NCI-H524 treated with DMSO at 0.1 percent for 48 hours (cell line): ENCODE measurements at places on chromosomes 5 and 9.

DNA sequence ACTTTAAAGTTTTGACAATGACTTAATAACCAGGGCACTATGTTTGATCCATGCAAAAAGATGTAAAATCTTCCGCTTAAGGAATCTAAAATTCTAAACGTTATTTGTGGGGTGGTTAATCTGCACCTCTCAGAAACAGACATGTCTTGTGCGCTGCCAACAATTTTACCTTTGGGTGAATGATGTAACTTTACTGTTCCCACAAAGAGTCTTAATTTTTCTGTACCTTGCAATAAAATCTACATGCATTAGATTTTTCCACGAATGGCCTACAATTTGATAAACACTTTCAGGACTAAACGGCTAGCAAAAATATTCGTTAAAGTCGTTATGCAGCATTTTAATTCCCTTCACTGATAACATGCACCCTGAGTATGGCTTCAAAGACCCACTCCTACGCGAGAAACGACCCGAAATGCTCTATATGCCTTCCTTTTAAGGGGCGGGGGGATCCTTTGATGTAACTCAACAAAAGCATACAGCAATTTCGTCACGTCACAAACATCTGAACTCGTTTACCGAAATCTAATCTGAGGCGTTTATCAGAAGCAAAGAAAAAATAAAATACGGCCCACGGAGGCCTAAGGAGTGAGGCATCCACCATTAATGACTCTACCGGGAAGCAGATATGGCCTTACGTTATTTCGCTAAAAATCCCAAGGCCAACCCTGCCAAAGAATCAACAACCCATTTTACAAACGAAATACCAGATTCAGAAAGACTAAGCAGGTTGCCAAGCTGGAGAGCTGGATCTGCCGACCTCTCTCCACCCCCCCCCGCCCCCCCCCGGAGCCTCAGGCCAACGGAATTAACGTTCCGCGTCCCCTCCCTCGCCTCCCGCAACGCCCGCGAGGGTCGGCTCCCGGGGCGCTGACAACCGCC, 621 bp downstream of the AK6 start:
- DNase-seq, result no peak

- DNase-seq, result no peak
Measured at GRCh38 chr5:178529080-178529479, 61.1 kb downstream of the COL23A1 start.

- no peak for DNase-seq
Measured at GRCh38 chr9:71801826-71802225, 33.5 kb upstream of the CEMIP2 start.

DNA sequence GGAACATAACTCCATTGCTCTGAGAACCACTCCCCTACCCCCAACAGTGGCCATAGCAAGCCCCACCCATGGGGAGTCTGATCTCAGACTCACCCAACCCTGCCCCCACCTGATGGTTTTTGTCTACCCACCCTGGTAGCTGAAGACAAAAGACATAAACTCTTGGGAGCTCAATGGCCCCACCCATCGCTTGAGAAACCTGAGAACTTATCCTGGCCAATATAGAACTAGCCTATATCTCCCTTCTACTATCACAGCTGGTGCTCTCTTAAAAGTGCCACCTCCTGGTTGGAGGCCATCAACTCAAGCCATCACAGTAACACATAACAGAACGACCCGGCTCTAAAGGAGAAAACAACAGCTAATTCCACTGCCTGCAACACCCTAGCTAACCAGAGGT, 47.9 kb upstream of the SNAPC3 start:
- no peak for DNase-seq

DNA sequence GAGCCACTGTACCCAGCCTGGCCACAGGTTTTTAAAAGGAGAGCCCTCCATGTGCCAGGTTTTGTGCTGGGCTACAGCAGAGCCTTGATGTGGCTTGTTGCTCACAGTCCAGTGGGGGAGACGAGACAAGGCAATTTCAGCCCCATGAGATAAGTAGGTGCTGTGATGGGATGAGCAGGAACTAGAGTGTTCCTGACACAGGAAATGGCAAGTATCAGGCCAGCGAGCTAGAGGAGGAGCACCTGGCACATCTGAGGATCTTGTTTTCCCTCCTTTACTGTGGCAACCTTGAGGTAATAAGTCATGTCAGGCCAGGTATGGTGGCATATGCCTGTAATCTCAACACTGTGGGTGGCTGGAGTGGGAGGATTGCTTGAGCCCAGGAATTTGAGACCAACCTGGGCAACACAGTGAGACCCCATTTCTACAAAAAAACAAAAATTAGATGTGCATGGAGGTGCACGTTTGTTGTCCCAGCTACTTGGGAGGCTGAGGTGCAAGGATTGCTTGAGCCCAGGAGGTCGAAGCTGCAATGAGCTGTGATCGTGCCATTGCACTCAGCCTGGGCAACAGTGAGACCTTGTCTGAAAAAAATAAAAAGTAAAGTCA, 3.8 kb upstream of the ZDHHC12 start:
- DNase-seq, result no peak

GRCh38 chr9:7848498-7848897, 48.9 kb upstream of the DMAC1 start:
- DNase-seq, result no peak

DNA sequence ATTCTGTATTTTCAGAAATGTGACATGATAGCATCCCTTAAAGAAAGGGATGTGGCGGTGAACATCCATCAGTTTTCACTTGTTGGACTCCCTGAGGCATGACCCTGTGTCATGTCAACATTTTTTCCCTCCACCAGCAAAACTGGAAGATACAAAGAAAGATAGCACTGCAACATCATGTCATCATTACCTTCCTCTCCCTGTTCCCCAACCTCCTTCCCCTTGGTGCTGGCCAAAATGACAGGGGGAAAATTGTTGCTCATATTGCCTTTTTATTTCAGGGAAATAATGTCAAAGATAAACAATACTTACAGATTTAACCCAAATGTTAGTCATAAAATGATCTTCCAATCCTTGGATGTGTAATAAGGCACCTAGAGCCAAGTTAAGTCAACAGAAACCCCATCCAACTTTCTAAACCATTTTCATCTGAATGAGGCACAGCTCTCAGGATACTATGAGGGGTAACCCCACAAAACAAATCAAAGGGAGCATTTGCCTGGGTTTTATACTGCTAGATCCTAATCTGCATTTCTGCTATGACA, 644.3 kb downstream of the ACTL7B start:
- no peak for DNase-seq

GRCh38 chr9:27272103-27272502, 24.8 kb downstream of the EQTN start:
- no peak for DNase-seq

DNA sequence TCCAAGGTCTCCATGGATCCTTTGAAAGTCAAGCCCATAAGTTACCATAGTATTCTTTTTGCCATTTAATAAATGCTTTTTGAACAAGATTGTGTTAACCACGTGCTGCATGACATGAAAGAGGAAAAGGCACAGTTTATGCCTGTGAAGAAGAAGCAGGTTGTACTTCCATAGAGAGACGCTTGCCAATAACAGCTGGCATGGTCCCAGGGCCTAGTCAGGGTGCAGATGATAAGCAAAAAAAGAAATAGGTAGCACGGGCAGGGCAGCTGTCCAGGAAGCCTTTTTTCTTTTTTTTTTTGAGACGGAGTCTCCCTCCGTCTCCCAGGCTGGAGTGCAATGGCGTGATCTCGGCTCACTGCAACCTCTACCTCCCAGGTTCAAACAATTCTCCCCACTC, 71.8 kb upstream of the CLINT1 start:
- no peak for DNase-seq

- no peak for DNase-seq
Measured at GRCh38 chr9:14362175-14362574, 48.2 kb upstream of the NFIB start.

DNA sequence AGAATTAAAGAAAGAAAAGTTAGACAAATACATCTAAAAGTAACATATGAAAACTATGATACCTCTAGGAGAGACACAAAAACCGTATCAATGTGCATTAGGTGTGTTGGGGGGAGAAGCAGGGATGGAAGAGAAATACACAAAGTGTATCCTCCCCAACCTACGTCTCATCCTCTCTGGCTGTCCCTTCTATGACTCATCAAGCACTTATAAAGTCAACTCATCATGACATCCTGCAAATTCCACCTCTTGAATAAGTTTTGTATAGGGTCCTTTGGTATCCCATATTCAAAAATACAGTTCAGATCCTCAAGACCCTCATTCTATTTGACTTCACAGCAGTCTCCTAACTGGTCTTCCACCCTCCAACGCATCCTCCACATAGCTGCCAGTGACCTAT, 917.6 kb upstream of the DMAC1 start:
- DNase-seq, result no peak

DNA sequence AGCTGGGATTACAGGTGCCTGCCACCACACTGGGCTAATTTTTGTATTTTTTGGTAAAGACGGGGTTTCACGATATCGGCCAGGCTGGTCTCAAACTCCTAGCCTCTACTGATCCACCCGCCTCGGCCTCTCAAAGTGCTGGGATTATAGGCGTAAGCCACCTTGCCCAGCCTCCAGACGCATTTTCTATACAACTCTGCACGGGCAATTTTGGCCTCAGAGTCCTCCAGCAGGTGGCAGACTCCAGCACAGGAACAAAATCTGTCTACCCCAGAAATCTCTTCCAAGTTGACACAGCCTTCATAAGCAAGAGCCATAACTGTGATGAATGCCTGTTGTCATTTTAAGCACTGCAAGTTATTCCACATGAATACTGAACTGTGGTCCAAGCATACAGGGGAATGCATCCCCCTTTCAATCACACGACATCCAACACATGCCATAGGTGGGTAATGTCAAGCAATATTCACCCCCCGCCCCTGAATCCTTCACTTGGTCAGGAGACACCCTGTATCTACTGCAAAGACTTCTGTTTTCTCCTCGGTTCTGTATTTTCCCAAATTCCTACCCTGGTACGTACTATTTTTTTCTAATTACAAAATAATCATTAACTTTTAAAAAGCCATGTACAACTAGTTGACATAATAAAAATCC, 50.8 kb downstream of the ALDH7A1 start:
- no peak for DNase-seq

DNA sequence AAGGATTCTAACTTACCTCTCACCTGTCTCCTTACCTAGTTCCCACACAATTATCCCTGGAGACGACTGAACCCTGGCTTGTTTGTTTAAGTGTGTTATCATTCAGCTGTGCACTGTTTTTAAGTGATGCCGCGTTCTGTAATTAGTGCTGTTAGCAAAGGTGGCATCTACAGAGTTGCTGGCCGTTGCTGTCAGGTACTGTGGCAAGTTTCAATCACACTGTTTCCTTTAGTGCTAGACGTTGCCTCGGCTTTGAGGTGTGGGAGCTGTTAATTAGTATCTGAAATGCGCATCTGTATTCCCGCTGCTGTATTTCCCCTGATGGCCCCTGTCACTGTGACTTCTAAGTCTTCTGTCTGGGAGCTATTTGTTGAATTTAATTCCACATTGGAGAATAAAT, 193.8 kb upstream of the GAS1 start:
- no peak for DNase-seq

DNA sequence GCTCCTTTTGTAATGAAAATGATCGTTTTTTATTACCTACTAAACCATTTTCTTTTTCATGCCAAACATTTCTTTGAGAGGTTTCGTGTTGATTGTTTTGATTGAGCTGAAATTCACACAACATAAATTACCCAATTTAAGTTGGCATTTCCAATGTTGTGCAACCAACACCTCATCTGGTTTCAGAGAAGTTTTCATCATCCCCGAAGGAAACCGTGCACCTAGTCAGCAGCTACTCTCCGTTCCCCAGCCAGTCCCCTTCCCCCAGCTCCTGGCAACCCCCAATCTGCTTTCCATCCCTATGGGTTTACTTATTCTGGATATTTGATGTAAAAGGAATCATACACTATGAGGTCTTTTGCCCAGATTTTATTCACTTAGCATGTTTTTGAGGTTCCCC, 123.6 kb downstream of the ADCY2 start:
- no peak for DNase-seq

DNA sequence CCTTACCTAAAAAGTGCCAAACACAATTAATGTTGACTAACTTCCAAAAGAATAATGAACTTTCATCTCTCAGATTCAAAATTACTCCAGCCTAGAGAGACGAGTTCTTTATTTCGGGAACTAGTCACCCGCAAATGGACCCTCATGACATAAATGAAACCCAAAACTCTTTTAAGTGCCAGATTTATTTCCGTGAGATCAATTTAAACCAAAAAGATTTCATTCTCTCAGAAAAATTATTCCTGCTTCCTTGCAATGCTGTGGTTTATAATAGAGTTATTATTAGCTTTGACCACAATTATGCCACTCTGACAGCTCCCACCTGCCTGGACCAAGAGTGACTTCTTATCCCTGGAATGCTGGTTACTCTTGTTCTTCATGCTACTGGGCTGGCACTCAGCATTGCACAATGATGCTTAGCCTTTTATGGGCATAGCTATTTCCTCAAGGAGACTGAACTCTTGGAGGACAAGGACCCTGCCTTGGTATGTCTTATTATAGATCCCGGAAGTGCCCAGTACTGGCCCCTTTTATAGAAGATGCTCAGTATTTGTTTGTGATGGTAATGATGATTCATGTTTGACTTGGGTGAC, 183.5 kb downstream of the SNX18 start:
- no peak for DNase-seq

DNA sequence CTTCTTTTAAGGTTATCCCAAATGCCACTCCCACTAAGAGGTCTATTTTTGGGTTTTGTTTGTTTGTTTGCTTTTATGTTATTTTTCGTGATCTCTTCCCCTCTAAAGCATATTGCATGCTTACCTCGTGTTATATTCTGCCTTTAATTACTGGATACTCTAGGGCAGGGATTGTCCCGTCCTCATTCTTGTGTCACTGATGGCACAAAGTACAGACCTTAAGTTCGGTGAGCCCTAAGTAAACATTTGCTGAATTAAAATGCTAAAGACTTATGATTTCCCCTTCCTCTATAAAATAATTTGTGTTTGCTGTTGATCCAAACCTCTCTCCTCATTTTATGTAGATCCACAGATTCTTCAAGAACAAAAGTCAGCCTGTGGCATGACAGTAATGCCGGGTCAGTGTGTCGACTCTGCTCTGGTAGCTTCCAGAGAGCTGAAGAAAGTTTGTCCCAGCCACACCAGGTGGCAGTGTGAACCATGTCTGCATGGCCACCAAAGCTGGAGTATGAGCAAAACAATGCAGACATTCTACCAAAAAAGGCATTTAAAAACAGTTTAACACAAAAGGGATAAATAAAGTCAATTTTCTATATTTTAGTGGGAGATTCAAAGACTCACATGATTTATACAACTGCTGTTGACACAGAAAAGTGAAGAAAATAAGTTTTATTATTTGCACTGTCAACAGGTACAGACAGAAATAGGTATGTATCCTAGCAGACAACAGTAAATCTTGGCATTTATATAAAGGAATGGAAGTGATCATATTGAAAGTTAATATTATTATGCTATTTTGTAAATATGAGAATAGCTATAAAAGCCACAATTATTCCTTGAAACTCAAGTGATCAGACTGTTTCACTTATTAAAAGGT, 17.9 kb upstream of the POC5 start:
- peak; percentile 2 for DNase-seq

DNA sequence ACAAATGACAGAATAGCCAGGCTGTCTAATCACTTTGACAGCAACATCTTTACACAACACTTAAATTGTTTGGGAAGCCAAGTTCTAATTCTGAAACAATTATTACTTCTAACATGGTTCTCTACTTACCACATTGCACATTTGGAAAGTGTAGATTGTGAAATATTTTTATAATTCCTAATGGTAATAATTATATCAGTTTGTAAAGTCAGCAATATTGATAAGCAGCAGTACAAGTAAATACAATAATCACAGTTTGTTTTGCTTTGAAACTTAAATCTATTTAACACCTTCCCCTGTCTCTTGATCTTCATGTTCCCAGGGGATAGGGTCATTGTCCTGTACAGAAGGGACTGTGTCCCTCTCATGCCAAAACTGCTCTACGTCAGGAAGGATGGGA, 1.4 kb downstream of the GPR151 start:
- DNase-seq, result no peak

GRCh38 chr9:36398745-36399144, 1.3 kb downstream of the RNF38 start:
- DNase-seq, result no peak
